IMR-90 (cell line): ENCODE measurements at places on chromosomes 6 and 20. TPM values are rescaled to one million over a fixed set of nuclear protein-coding genes. Genes with fewer than 3 reads are reported as not detected.

ZSWIM1 gene
- total RNA-seq: 7.8 and 10.0 TPM in 2 replicates

AKAP12 gene
- 118 and 176 TPM in 2 replicates for total RNA-seq

PI16 gene
- total RNA-seq: under 0.01 TPM in 1 of 2 replicates, not detected in the other

BEND3 gene
- 1.8 and 1.9 TPM in 2 replicates for total RNA-seq

TNFRSF6B gene
- total RNA-seq: 1.1 and 1.3 TPM in 2 replicates

LCA5 gene
- 2.0 and 3.3 TPM in 2 replicates for total RNA-seq

RRAGD gene
- not detected in 2 replicates for total RNA-seq

TNXB gene
- total RNA-seq: under 0.01 TPM in 1 of 2 replicates, not detected in the other

CALHM4 gene
- not detected in 2 replicates for total RNA-seq

GNMT gene
- not detected in 2 replicates for total RNA-seq

CRISP3 gene
- not detected in 2 replicates for total RNA-seq

CBLN4 gene
- not detected in 2 replicates for total RNA-seq

TRIM40 gene
- not detected in 2 replicates for total RNA-seq

ARMC12 gene
- 0.18 and 0.28 TPM in 2 replicates for total RNA-seq

ASIP gene
- not detected in 2 replicates for total RNA-seq

SLC17A3 gene
- not detected in 2 replicates for total RNA-seq

ZBTB2 gene
- 11.7 and 11.8 TPM in 2 replicates for total RNA-seq
